ENCODE measurements at places on chromosomes 2 and 18. TPM values are rescaled to one million over a fixed set of nuclear protein-coding genes. Genes with fewer than 3 reads are reported as not detected.

DNA sequence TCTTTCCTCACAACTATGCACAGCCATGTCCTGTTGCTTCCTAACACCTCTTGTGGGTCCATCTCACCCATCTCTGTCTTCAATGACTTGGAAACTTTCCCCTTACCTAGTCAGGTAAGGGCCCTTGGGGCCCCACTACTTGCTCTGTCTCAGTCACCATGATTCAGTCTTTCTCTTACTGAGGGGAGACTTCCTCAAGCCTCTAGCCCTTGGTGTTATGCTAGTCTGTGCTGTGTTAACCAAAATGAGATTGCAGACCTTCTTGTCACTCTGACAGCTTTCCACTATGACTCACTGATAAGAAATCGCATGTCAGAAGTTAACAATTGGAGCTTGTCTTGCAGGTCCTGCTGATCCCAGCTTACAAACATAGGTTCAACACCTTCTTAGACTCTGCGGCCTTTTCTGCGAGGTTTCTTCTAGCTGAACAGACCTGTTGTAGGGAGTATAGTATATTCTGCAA lies 65.3 kb downstream of the WDR75 start:
- peak; percentile 67 for DNase-seq

DNA sequence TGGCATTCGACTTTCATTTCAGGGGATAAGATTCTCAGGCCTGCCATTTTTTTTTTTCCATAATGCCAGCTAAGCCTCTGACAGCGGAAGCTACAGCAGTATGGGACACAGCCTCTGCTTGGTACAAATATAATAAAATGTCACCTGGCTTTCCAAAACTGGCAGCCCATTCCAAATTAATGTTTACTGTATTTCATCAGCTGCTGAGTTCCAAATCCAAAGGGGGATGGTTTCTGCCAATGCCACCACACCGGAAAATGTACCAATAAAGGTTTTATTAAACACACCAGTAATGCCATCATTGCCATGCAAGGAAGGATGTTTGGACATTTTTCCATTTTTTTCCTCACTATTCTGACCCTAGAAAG lies 275.8 kb upstream of the CCDC68 start:
- DNase-seq, result no peak

GRCh38 chr2:238888781-238889180 lies 40.9 kb downstream of the TWIST2 start:
- no peak for DNase-seq

GRCh38 chr2:176079831-176080539 lies 3.8 kb downstream of the EVX2 start:
- DNase-seq, result no peak

GRCh38 chr2:124025891-124026434 lies 876 bp downstream of the CNTNAP5 start:
- DNase-seq, result no peak

SCN3A gene
- total RNA-seq, result not detected

- DNase-seq, result no peak
Observed at GRCh38 chr2:3025261-3025660, 352.4 kb downstream of the EIPR1 start.

DNA sequence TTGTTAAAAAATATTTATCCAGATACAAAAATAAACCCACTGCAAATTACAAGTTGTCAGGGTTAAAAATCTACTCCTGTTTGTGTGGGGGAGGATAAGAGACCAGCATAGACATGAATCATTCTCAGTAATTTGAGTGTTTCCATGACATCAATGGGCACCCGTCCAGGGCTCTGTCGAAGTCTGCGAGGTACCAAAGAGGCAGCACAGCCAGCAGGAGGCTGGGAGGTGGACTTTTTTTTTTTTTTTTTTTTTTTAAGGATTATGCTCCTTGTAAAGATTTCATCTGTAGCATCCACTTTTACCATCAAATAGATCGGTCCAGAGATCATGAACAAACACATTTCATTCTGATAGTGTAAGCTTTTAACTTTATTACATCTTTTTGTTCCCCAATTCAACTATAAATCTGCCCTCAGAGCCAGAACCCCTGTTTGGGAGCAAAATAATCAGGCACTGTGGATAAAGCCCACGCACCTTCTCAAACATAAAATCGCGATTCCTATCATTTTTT lies 182.0 kb downstream of the TCF4 start:
- DNase-seq, result peak; percentile 92

- peak; percentile 16 for DNase-seq
Observed at GRCh38 chr2:120722568-120723421, 12.9 kb upstream of the GLI2 start.

DNA sequence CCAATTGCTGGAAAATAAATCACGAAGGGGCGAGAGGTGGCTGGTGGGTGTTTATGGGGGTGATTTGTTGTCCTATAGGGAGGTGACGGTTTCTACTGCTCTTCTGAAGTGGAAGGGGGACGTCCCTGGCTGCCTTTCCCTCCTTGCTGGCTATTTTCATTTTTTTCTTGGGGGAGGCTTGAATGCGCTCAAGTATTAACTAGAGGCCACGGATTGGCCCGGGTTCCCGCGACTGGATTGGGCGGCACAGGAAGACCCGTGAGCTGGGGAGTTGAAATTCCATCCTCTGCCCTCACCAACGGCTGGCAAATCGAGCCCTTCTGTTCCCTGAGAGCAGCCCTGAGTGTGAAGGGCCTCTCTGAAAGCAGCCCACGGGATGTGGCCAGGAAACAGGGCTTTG lies 176.5 kb upstream of the SPRED2 start:
- DNase-seq, result no peak

DNA sequence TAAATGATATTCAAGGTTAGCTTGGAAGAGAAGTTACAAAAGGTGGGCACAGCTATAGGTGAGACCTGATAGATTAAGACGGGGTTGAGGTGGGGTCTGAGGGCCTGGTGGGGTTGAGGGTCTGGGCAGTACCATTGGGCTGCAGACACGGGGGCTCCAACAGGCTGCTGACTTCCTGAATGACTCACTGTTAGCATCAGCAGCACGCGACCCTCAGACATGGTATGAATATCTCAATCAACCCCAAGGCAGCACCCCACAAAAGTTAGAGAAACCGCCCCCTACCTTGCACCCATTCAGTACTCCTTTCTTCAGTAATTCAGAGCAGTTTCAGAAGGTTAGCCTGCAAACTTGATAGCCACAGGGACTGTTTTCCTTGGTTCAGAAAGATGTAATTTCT lies 10.8 kb upstream of the NCK2 start:
- DNase-seq, result no peak

RFX8 gene
- total RNA-seq, result not detected

DNA sequence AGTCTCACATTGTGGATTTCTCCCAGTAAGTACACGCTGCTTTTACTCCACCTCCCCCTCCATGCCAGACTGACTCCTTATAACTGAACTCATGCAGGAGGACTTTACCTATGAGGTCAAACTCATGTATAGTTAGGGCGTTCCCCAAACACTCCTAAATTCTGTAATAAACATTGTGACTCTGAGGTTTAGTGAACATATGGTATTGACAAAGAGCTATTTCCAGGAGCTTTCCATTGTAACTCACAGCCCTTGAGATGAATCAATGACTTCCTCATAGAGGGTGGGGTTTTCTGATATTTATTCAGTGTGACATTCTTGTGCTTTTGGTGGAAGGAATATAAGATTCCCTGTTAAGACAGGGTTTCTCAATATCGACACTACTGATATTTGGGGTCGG lies 337.4 kb upstream of the SLC14A2 start:
- peak; percentile 13 for DNase-seq

GRCh38 chr2:236344446-236344845 lies 80.2 kb upstream of the ASB18 start:
- DNase-seq, result no peak

DNA sequence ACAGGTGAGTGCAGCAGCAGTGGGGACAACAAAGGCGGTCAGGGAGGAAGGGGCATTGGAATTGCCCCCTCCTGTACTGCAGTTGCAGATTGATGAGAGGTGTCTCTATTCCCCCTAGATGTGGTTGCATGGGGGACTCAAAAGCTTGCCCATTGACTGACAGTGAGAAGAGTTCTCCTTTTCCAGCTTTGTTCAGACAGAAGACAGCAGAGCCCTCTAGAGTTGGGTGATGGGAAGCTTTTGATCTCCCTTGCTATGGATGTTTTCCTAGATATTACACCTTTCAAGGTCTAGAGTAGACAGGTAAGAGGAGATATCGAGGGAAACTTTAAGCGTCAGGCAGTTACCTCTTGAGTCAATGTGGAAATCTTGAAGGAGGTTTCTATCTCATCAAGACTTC lies 2.9 kb downstream of the PROKR1 start:
- DNase-seq, result peak; percentile 18

DNA sequence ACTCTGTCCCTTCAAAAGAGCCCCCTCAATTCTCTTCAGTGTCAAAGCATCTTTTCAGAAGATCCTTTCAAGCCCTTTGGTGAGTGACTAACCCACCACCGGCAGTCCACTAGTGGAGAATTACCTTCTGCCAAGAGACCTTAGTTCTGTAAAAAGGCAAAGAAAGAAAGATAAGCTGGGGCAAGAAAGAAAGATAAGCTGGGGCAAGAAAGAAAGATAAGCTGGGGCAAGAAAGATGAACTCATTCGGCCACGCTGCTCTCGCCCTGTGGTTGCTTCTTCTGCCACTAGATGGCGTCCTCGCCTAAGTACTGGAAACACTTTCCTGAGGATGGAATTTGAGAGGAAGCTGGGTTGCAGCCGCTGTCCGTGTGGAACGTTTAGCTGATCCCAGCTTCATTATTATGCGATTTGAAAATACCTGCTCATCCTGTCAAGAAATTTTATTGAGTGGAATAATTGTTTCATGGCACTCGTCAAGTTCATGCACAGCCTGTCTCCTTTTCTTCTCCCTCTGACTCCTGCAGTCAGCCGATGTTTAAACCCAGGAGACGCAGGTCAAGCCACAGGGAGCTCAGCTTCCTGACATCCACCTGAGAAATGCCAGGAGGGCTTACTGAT lies 17.3 kb upstream of the ANXA4 start:
- peak; percentile 66 for DNase-seq

DNAH7 gene
- under 0.01 TPM for total RNA-seq

GRCh38 chr2:195486987-195487644 lies 169.9 kb upstream of the SLC39A10 start:
- peak; percentile 67 for DNase-seq

SEMA4C gene
- total RNA-seq, result 7.8 TPM

GRCh38 chr2:80815259-80815658 lies 510.7 kb upstream of the LRRTM1 start:
- DNase-seq, result no peak

GRCh38 chr2:216878072-216878471 lies 18.2 kb upstream of the TNP1 start:
- no peak for DNase-seq

TTN gene
- total RNA-seq, result under 0.01 TPM

GRCh38 chr2:167944825-167945659 lies 302.4 kb downstream of the STK39 start:
- DNase-seq, result no peak

GRCh38 chr2:58607448-58607847 lies 366.3 kb upstream of the FANCL start:
- no peak for DNase-seq

DNA sequence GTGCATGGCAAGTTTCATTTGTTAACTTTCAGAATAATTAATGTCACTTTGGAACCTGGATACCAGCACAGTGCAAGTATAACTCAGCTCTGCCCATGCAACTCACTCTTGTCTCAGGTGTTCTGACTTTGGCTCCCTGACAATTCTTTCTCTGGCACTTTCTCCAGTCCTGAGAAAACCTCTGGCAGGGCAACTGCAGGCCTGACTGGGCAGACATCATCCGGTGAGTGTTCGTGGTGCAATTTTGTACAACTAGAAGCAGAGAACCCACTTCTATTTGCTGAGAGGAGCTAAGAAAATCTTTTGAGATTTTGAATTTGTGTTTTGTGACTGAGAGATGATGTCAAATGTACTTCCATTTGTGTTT lies 143.0 kb downstream of the AQP4 start:
- DNase-seq, result peak; percentile 28

GRCh38 chr2:47323009-47323821 lies 79.7 kb upstream of the MSH2 start:
- DNase-seq, result peak; percentile 55

GRCh38 chr2:147515213-147515612 lies 329.6 kb upstream of the ACVR2A start:
- no peak for DNase-seq

Measured in bronchial epithelial cell (primary cell).